Smooth muscle cell of the pulmonary artery (primary cell): ENCODE measurements at places on chromosomes 1 and 21. TPM values are rescaled to one million over a fixed set of nuclear protein-coding genes. Genes with fewer than 3 reads are reported as not detected.

The ERG gene
- total RNA-seq: 10.8 and 26.9 TPM in 2 replicates

The TDRD5 gene
- not detected in 2 replicates for total RNA-seq

The TAS1R1 gene
- total RNA-seq: 0.20 and 0.46 TPM in 2 replicates

The FMN2 gene
- 17.4 and 21.0 TPM in 2 replicates for total RNA-seq

The EPHA8 gene
- not detected in 2 replicates for total RNA-seq

The KRTAP19-4 gene
- total RNA-seq: not detected in 2 replicates

The LRRC53 gene
- not detected in 2 replicates for total RNA-seq

The SYTL1 gene
- 0.07 TPM in 2 replicates for total RNA-seq

The CYP4Z1 gene
- total RNA-seq: not detected in 2 replicates

The SPRR2D gene
- total RNA-seq: not detected in 2 replicates

The SPRR2G gene
- not detected in 2 replicates for total RNA-seq

The ROR1 gene
- total RNA-seq: 12.6 and 16.6 TPM in 2 replicates

The PDC gene
- total RNA-seq: 0.07 TPM in 1 of 2 replicates, not detected in the other

The DFFA gene
- 40.2 and 49.1 TPM in 2 replicates for total RNA-seq

The S100A7A gene
- total RNA-seq: not detected in 2 replicates

The ELF3 gene
- 0.20 and 2.2 TPM in 2 replicates for total RNA-seq

The MRPL55 gene
- total RNA-seq: 41.1 and 50.7 TPM in 2 replicates

The GART gene
- total RNA-seq: 49.5 and 55.9 TPM in 2 replicates

The ZNF695 gene
- total RNA-seq: 0.79 and 0.98 TPM in 2 replicates

The OR2L2 gene
- not detected in 2 replicates for total RNA-seq

The AVPR1B gene
- total RNA-seq: not detected in 2 replicates

The CR1L gene
- total RNA-seq: not detected in 2 replicates

The CLCNKA gene
- 0.33 TPM in 1 of 2 replicates, not detected in the other for total RNA-seq

The TMCO4 gene
- total RNA-seq: 10.5 and 11.3 TPM in 2 replicates

The LRRC39 gene
- total RNA-seq: 0.56 and 0.59 TPM in 2 replicates

The SLAMF9 gene
- total RNA-seq: 0.26 and 0.59 TPM in 2 replicates

The INSRR gene
- total RNA-seq: under 0.01 TPM in 1 of 2 replicates, not detected in the other

The KCNH1 gene
- total RNA-seq: 0.63 and 8.9 TPM in 2 replicates

The CFAP126 gene
- not detected in 2 replicates for total RNA-seq

The GRHL3 gene
- total RNA-seq: 0.03 TPM in 1 of 2 replicates, not detected in the other

The EGLN1 gene
- 83.2 and 97.5 TPM in 2 replicates for total RNA-seq

The PEAR1 gene
- 12.7 and 15.9 TPM in 2 replicates for total RNA-seq

The C1orf94 gene
- total RNA-seq: 0.07 TPM in 1 of 2 replicates, not detected in the other

The PLPPR4 gene
- total RNA-seq: 1.9 and 46.9 TPM in 2 replicates

The MGST3 gene
- 179 and 205 TPM in 2 replicates for total RNA-seq

The ZNF697 gene
- total RNA-seq: 10.1 and 14.5 TPM in 2 replicates

The GIPC2 gene
- total RNA-seq: 0.20 and 1.4 TPM in 2 replicates

The TUT4 gene
- total RNA-seq: 27.2 and 29.7 TPM in 2 replicates

The PLPPR5 gene
- total RNA-seq: not detected in 2 replicates

The ZNF362 gene
- 8.2 and 8.5 TPM in 2 replicates for total RNA-seq

The MPL gene
- total RNA-seq: not detected in 2 replicates

The OR10Z1 gene
- total RNA-seq: not detected in 2 replicates

The AMY2A gene
- total RNA-seq: not detected in 2 replicates

The LCE1B gene
- not detected in 2 replicates for total RNA-seq

The SPRR3 gene
- total RNA-seq: not detected in 2 replicates

The S100A2 gene
- 0.98 and 2.4 TPM in 2 replicates for total RNA-seq

The CD5L gene
- total RNA-seq: not detected in 2 replicates

The CFHR1 gene
- total RNA-seq: 0.36 and 1.6 TPM in 2 replicates

The CNST gene
- total RNA-seq: 27.5 and 30.2 TPM in 2 replicates

The ZNF670 gene
- 0.72 and 0.89 TPM in 2 replicates for total RNA-seq

The KCNJ15 gene
- 0.53 and 2.4 TPM in 2 replicates for total RNA-seq
